Foreskin keratinocyte (primary cell): ENCODE measurements at places on chromosomes 16 and 17. TPM values are rescaled to one million over a fixed set of nuclear protein-coding genes. Genes with fewer than 3 reads are reported as not detected.
A peak's percentile ranks its signal among the peaks of the same experiment; 100 is the strongest.

SLC52A1 gene
- total RNA-seq = 0.71 and 0.85 TPM in 2 replicates

DNA sequence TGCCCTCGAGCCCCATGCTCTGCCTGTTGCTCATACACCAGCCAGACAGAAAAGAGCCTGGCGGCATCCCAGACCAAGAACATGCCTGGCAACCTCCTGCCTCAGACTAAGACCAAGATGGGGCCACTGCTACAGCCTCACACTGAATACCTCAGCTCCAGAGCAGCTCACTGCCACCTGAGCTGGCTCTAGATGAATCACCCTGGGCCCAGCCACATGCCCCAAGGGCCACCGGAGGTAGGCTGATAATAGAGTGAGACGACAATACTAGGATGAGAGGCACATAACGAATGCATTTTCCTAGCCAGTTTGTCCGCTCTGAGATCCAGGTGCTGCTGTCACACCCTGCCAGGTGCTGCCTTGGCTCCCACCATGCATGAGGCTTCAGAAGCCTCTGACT, 13.0 kb downstream of the PIP4K2B start:
- peak; percentile 15 for DNase-seq

GRCh38 chr17:27343977-27344607, 50.2 kb downstream of the WSB1 start:
- DNase-seq = no peak

GRCh38 chr16:1914988-1915387, 3.2 kb downstream of the HS3ST6 start:
- DNase-seq = no peak

GRCh38 chr17:27199948-27200347, 94.0 kb upstream of the WSB1 start:
- DNase-seq = no peak

DNA sequence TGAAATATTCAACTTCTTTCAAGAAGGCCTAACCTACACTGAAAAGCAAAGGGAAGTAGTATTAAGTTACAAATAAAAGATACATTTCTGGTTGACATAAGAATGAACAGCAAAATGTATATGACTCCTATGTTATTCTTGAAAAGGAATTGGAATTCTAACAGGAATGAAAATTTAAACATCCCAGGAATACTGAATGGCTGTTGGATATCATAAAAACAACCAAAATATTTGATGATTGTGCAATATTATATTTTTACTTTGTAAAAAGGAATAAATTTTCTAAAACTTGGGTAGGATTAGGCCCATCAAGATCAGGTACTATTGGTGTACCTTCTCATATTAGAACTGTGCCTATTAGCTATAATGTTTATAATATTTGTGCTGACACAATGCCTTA, 50.0 kb downstream of the CYB5B start:
- no peak for DNase-seq

ODAD4 gene
- 0.85 and 0.88 TPM in 2 replicates for total RNA-seq

DNA sequence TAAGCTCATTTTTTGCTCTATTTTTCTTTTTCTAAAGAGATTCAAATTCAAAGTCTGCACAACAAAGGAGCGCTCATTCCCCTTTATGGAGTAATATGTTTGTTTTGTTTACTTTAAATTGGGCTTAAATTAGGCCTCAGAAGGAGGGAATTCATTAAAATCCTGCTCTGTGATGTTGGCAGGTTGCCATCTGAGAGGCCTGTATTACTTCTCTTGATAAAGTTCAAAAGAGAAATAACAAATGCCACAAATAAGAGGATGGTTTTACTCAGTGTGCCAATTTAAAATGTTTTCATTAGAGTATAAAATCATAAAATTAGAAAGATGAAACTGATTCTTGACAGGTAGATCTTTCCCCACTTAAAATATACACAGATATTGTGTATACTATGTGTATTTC, 54.5 kb upstream of the HLF start:
- DNase-seq = no peak

GRCh38 chr16:19666477-19666876, 51.5 kb downstream of the KNOP1 start:
- DNase-seq = no peak

- DNase-seq = peak; percentile 49
Observed at GRCh38 chr17:71260366-71260940, 860.4 kb upstream of the SOX9 start.

NATD1 gene
- 1.2 and 2.6 TPM in 2 replicates for total RNA-seq

MYH8 gene
- not detected in 2 replicates for total RNA-seq

VWA3A gene
- total RNA-seq = 0.03 and 0.04 TPM in 2 replicates

DNA sequence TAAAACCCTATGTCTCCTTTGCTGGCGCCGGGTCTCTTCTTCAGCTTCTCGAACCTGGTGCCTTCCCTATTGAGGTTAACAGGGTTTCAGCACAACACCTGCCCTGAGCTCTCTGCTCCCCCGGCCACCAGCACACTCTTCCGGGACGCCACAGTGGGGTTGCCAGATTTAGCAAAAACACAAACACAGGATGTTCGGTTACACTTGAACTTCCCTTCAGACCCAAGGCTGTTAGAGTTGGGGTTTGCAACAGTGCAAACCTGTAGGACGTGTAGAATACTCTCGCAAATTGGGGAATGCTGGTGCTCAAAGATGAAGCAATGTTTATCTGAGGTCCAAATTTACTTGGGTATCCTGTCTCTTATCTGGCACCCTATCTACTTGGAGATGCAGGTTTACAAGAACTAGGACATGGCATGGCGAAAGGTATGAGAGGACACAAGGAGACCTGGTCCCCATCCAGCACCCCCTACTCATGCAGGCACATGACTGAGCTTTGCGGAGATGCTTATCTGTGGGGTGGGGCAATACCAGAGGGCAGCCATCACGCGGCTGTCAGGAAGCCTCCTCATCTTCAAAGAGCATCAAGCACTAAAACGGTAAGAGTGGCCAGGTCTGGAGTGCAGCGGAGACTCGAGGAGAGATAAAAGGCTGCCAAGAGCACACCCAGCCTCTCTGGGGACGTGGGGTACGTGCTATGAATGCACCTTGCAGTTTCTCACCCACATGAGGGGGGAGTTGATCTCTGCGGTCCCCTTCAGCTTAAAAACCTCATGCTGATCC, 52.8 kb downstream of the SDK2 start:
- DNase-seq = no peak

TRPV2 gene
- 0.24 and 0.25 TPM in 2 replicates for total RNA-seq

BEAN1 gene
- 0.10 and 0.14 TPM in 2 replicates for total RNA-seq

GRCh38 chr17:78484271-78485246, 92.6 kb downstream of the DNAH17 start:
- DNase-seq = no peak

SMPD3 gene
- 0.07 and 0.10 TPM in 2 replicates for total RNA-seq

CTF1 gene
- total RNA-seq = 0.95 and 1.6 TPM in 2 replicates

DNA sequence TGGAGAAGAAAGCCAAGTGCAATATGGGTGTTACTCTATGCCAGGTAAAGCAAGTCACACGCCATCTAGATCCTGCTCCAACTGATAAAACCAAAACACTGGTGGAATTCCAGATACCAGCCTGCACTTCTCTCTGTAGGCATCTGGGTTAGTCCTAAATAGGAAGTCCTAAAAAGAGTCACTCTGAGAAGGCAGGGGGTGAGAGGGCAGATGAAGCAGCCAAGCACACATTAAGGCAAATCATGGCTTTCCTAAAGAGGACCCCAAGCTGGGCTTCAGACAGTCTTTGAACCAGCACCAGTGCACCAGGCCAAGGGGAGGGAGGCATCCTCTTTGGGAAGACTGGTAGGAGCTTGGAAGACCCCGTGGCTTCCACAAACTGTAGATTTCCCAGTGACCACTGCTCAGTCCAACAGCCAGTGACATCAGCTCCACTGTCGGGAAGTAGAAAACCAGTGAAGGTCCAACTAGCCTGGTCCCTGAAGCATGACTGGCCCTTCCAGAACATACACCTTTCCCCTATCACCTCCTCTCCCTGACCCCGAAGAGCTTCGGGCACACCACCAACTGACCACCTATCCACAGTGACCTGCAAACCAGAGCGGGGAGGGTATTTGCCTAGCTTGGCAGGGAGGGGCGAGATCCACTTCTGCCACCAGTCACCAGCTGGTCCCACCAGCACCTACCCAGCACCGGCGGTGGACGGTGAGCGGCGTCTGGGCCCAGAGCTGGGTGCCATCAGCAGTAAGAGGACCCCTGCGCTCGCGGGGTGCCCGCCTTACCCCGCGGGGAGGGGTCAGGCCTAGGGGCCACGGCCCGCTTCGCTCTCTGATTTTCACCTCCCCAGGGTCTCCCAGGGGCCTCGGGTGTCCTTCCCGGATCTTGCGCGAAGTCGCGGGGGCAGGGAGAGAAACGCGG, 1.0 kb downstream of the LITAF start:
- no peak for DNase-seq

SLC16A13 gene
- total RNA-seq = 4.3 and 6.7 TPM in 2 replicates

FBXL19 gene
- total RNA-seq = 32.2 and 33.0 TPM in 2 replicates

DNA sequence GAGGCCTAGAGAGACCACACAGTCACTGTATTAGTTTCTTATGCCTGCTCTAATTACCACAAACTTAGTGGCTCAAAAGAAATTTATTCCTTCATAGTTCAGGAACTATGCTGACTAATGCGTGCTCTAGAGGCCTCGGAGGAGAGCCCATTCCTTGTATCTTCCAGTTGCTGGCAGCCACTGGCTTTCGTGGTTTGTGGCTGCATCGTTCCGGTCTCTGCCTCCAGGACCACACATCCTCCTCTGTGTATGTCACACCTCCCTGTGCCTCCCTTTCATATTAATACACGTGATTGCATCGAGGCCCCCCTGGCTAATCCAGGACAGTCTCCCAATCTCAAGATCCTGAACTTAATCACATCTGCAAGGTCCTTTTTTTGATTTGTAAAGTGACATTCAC, 16.9 kb upstream of the MYLK3 start:
- no peak for DNase-seq
